ENCODE measurements at places on chromosomes 7 and 10.

- DNase-seq: no peak
These were observed 13.5 kb upstream of the MGAM2 start for GRCh38 chr7:142098004-142098403.

DNA sequence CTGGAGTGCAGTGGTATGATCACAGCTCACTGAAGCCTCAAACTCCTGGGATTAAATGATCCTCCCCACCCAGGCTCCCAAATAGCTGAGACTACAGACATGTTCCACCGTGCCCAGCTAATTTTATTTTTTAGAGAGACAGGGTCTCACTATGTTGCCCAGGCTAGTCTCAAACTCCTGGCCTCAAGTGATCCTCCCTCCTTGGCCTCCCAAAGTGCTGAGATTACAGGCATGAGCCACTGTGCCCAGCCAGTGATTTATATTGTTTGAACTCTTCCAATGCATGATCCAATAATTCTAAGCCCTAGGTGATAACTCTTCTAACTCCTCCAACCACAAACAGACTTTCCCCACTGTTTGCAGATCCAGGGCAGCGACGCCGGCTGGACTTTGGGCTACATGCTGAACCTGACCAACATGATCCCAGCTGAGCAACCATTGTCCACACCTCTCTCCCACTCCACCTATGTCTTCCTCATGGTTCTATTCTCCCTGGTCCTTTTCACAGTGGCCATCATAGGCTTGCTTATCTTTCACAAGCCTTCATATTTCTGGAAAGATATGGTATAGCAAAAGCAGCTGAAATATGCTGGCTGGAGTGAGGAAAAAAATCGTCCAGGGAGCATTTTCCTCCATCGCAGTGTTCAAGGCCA lies 41.8 kb upstream of the CC2D2B start:
- DNase-seq: no peak

DNA sequence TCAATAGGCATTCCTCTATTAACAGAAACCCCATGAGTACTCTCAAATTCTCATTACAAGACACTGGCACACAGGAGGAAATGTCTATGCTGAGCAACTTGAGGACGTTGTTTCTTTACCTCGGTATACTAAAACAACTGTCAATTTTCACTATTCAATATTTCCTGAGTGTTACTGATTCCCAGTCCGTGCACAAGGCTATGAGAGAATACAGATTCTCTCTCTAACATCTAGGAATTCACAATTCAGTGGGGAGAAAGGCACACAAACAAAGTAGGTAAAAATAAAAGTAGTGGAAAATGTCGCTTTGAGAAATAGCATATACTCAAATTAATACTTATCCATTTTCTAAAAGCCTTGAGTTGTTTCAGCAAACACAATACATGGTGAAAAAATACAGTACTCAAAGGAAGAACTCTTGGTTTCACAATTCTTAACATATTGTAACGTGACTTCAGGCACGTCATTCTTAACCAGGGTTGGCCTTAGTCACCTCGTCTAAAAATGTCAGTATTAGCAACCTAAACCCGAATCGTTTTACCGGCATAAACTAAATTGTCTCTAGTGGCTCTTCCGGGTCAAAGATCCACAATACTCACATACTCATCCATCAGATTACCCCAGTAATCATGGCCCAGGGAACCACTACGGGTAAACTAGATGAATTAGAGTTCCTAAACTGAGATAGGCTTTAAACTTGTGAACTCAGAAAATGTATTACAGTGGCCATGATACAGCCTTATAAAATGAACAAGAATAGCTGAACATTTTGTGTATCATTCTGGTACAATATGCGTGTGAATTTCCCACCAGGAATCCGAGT lies 1.5 kb downstream of the IPMK start:
- no peak for DNase-seq

- peak; percentile 21 for DNase-seq
These were observed 103.9 kb downstream of the CUBN start for GRCh38 chr10:17025444-17026295.

DNA sequence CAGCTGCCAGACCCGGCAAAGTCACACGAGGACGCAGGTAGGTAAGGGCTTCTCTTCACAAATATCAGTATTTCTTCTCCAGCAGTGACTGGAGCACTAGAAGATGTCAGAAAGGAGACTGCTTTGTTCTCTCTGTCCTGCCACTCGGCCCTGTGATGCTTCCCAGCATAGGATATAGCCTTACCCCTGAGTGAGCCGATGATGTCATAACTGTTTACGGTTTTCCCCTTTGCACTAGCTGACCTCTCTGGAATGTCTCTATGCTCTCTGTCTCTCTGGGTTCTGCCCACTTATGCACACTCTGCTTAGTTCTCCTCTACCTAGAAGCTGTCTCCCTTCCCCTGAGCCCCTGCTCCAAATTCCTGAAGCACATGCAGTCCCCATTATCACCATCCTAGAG lies 167.5 kb upstream of the PODXL start:
- no peak for DNase-seq

GRCh38 chr10:47121336-47121735 lies 178.7 kb upstream of the GDF10 start:
- DNase-seq: no peak

- no peak for DNase-seq
These were observed 84.8 kb downstream of the ELMO1 start for GRCh38 chr7:37363536-37364491.

DNA sequence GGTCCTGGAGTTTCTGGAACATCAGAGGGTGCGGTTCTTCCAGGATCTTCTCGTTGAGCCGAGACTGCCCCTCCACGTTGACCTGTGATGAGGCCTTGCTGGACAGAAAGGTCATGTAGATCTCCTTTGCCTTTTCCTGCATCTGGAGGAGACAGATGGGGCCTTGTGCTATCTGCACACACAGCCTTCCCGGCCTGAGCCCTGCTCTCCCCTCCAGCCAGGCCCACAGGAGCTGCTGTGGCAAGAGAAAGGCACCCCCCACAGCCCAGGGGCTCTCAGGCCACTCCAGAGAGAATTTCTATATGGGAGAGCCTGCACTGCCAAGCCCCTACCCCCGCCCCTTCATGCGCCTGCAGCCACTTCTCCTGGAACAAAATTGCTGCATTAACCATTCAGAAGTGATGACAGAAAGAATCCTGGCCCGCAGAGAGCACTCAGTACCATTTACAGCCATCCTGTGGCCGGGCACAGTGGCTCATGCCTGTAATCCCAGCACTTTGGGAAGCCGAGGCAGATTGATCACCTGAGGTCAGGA lies 26.9 kb downstream of the RGS10 start:
- DNase-seq: no peak

Measured in HTR-8/SVneo (cell line).